ENCODE measurements at places on chromosomes 13 and 19.
A peak's percentile ranks its signal among the peaks of the same experiment; 100 is the strongest.

DNA sequence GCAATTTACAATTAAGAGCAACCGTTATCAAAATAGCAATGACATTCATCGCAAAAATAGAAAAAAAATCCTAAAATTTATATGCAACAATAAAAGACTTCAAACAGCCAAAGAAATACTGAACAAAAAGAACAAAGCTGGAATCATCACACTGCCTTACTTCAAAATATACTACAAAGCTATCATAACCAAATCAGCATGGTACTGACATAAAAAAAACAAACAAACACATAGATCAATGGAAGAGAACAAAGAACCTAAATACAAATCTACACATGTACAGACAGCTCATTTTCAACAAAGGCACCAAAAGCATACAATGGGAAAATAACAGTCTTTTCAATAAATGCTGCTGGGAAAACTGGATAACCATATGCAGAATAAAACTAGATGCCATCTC lies 6.4 kb downstream of the ZNF562 start:
- DNase-seq: no peak

GRCh38 chr13:97499181-97499580 lies 65.2 kb downstream of the RAP2A start:
- no peak for DNase-seq

- peak; percentile 54 for DNase-seq
Observed at GRCh38 chr13:111976474-111977178, 90.3 kb upstream of the SOX1 start.

GRCh38 chr19:31269425-31270127 lies 79.7 kb downstream of the TSHZ3 start:
- DNase-seq: no peak

DNA sequence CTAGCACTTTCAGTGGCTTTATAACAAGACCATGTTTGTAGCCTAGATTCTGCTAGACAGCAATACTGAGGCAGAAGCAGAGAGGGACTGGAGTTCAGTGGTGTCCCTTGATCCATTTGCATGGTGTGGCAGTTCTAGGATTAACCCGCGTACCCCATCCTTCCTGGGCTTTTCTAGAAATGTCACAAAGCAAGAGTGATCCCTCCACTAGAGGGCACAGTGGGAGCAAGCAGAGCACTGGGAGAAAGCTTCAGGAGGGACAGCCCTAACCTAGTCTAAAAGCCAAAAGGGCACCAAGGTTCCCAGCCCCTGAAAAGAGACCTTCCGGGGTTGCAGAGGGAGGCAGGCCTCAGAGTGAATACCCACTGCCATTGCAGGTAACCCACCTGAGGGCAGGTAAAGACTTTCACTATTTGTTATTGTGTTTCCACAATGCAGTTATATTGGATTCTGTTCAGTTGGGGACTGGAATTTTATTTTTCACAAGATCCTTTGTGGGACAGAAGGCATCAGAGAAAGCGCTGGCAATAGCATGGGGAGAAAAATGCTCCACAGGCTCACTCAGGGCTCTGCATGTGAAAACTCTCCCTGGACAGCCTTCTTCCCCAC lies 170.6 kb downstream of the FLT1 start:
- DNase-seq: peak; percentile 44

GRCh38 chr13:50923272-50923671 lies 13.7 kb downstream of the RNASEH2B start:
- DNase-seq: no peak

- no peak for DNase-seq
Observed at GRCh38 chr13:30388406-30389283, 33.6 kb upstream of the UBE2L5 start.

- DNase-seq: peak; percentile 9
Observed at GRCh38 chr19:2923510-2923909, 21.3 kb downstream of the ZNF77 start.

DNA sequence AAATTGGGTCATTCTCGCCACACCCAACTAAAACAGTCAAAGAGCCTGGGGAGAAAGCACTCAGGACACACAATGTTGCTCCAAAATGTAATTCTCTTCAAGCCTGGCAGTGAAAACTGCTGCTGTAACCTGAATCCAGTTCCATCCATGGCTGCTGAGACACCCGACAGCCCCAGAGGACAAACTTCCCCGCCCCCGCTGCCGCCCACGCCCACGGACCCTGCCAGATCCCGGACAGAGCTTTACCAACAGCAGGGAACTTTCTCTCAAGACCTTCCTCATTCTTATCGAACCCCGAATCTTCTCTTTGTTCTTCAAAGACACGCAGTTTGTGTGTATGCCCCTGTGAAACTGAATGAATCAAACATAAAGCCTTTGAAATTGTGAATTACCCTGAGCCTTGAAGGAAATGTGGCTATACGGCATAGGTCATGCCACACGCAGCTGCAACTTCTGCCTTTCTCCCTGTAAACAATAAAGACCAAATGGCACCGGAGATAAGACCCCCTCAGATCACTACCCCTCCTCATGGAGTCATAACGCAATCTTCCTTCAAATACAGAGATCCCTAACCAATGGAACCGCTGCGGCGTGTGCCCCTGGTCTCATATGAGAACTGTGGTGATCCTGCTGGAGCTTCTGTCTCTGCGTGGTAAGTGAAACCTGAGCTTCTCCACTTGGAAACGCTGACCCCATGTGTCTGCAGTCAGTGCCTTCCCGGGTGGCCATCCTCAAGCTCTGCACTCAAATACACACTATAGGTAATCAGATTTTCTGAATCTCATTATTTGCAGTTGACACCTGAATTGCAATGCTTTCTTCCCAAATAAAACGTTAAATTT lies 4.8 kb upstream of the LAMP1 start:
- peak; percentile 44 for DNase-seq

DNA sequence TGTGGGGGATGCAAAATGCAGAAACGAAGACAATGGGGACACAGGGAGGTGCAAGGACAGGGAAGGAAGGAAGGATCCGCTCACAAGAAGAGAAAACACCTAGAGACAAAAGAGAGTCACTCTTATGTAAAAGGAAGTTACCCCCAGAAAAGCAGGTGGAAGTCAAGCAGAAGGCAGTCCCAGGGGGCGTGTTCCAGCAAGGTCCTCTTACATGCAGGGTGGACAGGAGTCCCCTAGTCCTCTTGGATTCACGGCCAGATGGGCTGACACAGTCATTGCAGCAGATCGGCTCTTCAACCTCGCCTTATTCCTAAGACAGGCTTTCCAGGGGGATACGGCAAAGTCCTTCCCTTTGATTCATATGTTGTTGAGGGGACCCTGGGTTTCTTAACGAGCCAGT lies 83.9 kb upstream of the SPATA13 start:
- DNase-seq: no peak

DNA sequence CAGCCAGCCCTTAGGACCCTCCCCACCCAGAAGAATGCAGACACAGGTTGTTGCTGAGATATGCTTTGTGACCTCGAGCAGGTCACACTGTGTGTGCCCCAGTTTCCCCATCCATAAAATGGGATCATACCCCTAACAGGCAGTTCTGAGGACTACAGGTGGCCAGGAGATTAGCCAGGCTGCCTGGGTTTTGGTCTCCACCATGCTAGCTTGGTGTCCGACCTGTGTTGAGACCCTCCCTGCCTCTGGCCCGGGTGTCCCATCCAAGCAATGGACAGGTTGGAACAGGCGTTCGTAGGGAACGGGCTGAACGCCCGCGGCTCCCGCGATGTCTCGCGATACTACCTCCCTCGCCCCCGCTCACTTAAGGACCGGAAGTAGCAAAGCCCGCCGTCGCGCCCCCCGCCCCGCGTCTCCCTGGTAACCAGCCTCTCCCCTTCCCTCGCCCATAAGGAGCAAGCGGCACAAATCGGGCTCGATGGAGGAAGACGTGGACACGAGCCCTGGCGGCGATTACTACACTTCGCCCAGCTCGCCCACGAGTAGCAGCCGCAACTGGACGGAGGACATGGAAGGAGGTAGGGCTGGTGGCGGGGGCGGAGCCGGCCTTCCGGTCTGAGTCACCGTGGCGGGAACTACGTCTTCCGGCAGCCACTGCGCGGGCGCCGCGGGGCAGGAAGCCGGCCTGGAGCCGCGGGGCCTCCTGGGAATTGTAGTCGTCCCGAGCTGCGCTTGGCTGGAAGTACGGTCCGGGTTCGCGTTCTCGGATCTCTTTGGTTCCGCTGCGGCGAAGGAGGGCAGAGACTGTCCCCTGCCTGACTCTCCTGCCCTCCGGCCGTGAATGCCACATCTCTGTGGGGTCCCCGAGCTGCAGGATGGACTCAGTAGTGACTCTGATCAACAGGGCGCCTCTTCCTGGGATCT lies 45.4 kb downstream of the SMIM24 start:
- DNase-seq: peak; percentile 98

GRCh38 chr19:29711584-29712132 lies 3.4 kb downstream of the C19orf12 start:
- DNase-seq: no peak

GRCh38 chr19:7492142-7492541 lies 3.3 kb upstream of the PEX11G start:
- no peak for DNase-seq

DNA sequence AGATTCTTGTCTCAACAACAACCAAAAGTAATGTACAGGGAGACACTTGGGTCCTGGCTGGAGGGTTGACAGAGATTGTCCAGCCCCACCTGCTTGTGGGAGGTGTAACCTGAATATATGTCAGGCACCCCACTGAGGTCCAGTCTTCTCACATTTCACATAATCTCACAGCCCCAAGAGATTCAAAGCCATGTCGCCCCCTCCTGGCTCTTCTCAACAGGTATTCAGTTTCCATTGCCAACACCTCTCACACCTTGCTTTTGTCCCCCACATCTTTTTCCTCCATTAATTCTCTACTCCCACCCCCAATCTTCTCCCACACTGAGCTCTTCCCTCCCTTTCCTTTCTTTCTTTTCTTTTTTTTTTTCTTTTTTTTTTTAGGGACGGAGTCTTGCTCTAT lies 11.2 kb downstream of the UNC13A start:
- DNase-seq: no peak

DNA sequence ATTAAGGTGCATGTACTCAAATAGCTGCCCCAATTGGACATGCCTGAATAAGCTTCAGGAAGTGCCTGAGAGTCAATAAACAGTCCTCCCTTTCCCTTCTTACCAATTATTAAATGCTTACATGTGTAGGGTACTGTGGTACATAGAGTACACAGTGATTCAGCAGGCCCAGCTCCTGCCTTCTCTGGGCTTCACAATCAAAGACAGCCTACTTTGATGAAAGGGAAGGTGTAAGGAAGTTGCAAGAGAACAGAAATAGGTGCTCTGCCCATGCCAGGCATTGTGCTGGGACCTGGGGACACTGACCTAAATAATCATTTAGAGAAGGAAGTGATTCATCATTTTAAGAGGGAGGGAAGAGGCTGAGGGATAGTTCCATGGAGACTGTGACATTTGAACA lies 17.2 kb downstream of the FRY start:
- no peak for DNase-seq

DNA sequence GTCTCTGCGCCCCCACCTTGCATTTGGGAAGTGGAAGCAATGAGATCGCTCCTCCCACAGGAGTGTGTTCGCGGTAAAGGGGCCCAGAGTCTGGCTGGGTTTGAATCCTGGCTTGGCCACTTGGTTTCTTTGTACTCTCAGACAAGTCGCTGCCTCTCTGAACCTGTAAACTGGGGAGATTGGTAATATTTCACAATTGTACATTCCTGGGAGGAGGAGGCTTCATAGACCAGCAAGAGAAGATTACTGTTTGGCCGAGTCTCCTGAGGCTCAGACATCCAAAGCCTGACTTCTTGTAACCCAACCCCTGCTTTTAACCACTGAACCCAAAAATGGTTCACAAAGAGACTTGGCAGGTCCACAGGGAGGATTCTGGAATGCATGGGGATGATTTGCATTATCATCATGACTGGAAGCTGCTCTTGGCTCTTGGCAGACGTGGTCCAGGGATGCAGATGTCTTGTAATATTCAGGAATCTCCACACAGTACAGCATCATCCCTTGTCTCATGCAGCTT lies 13.6 kb upstream of the STRN4 start:
- no peak for DNase-seq

GRCh38 chr19:51450730-51451307 lies 7.4 kb downstream of the SIGLEC8 start:
- no peak for DNase-seq

- no peak for DNase-seq
Observed at GRCh38 chr19:52935434-52935833, 12.2 kb upstream of the ZNF888 start.

- DNase-seq: peak; percentile 84
Observed at GRCh38 chr13:102591988-102592781, 4.6 kb upstream of the TPP2 start.

DNA sequence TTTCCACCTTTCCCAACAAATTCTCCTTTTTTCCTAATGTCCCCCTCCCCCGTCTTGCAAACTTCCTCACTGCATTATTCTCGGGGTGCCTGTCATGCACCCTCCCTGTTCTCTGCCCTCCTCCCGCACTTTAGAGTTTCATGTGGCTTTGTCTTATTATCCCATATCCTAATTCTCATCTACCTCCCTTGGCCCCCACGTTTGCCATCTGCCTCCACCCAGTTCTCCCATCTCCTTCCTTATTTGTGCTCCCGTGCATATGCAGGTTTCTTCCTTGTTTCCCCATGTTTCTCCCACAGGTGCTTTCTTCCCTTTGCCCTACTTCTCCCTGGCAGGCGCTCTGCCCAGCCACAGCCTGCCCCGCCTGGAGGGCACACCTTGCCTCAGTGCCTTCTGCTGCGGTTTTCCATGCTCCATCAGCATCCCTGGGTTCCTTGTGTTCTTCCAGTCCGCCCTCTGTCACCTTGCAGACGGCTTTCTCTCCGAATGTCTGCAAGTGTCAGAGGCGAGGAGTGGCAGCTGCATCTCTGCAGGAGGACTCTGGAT lies 1.5 kb downstream of the SPATA13 start:
- DNase-seq: no peak

DNA sequence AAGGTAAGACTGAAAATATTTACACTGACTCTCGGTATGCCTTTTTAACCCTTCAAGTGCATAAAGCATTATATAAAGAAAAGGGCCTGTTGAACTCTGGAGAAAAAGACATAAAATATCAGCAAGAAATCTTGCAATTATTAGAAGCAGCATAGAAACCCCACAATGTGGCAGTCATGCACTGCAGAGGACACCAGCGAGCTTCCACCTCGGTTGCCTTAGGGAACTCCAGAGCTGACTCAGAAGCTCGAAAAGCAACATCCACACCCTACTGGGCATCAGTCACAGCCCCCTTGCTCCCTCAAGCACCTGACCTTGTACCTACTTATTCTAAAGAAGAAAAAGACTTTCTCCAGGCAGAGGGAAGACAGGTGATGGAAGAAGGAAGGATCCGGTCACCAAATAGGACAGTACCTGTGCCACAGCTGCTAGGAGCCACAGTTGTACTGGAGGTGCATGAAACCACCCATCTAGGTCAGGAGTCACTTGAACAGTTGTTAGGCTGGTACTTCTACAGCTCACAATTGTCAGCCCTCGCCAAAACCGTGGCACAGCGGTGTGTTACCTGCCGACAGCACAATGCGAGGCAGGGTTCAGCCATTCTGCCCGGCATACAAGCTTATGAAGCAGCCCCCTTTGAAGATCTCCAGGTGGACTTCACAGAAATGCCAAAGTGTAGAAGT lies 2.9 kb downstream of the ZNF816 start:
- no peak for DNase-seq

- no peak for DNase-seq
Observed at GRCh38 chr13:37187621-37188020, 82.2 kb upstream of the CSNK1A1L start.
